ENCODE measurements at places on chromosomes 12 and 14.

DNA sequence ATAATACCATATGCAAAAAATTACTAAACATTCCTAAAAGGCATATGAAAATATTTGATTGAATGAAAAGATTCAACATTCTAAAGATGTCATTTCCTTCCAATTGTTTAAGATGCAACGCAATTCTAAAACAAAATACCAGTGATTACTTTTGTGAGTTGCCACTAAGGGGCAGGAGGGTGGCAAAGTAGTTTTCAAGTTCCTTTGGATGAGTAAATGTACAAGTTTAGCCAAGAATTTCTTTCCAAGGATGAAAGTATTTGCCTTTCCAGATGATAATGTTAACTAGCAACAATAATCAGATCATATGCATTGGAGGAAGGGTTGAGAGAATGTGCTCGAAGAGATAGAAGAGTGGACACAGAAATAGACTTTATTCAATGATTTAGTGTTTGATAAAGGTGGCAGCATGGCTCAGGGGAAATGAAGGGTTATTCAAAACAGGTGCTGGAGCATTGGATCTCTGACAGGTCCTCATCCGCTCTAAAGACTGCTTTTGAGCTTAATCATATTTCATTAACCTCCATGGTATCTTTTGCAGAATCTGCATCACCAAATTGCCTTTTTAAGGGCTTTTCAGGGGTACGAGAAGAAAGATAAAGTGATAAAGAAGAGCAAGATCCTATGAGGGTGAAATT, 678.5 kb upstream of the TBX3 start:
- DNase-seq = no peak

DNA sequence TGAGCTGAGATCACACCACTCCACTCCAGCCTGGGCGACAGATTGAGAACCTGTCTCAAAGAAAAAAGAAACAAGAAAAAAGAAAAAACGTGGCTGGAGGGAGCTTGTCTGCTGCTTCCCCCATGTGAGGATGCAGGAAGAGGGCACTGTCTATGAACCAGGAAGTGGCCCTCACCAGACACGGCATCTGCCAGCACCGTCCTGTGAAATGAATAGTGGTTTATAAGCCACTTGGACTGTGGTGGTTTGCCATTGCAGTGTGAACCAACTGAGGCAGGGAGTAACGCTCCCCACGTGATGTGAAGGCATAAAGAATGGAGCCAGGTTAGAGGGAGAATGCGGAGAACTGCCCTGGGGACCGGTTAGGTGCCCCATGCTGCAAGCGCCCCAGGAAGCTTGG, 4.5 kb upstream of the BRF1 start:
- no peak for DNase-seq

DNA sequence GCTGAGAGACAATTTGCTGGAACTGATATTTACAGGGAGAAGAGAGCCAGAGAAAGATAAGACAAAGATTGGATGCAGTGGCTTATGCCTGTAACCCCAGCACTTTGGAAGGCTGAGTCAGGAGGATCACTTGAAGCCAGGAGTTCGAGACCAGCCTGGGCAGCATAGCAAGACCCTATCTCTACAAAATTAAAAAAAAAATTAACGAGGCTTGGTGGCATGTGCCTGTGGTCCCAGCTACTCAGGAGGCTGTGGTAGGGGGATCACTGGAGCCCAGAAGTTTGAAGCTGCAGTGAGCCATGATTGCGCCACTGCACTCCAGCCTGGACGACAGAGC, 2.9 kb upstream of the P2RX7 start:
- no peak for DNase-seq

DNA sequence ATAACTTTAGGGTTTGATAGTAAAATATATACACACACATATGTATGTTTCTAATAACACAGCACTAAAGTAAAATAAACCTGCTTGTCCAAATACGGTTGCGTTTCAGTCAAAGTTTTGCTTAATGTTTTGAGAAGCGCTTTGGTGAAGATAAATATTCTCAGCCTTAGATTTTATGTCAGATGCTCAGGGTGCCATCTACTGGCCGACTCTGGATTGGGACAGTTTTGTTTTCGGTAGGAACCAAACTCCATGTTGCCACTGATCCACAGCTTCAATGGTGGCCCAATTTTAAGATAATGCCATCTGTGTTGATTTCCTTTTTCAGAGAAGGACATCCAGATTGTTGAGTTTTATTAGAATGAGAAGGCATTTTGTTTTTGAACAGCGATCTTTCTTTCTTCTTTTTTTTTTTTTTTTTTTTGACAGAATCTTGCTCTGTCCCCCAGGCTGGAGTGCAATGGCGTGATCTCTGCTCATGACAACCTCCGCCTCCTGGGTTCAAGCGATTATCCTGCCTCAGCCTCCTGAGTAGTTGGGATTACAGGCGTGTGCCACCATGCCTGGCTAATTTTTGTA, 43.1 kb downstream of the LLPH start:
- DNase-seq = peak; percentile 99

- no peak for DNase-seq
These were observed 150.4 kb downstream of the ZNF664 start for GRCh38 chr12:124123296-124124000.

DNA sequence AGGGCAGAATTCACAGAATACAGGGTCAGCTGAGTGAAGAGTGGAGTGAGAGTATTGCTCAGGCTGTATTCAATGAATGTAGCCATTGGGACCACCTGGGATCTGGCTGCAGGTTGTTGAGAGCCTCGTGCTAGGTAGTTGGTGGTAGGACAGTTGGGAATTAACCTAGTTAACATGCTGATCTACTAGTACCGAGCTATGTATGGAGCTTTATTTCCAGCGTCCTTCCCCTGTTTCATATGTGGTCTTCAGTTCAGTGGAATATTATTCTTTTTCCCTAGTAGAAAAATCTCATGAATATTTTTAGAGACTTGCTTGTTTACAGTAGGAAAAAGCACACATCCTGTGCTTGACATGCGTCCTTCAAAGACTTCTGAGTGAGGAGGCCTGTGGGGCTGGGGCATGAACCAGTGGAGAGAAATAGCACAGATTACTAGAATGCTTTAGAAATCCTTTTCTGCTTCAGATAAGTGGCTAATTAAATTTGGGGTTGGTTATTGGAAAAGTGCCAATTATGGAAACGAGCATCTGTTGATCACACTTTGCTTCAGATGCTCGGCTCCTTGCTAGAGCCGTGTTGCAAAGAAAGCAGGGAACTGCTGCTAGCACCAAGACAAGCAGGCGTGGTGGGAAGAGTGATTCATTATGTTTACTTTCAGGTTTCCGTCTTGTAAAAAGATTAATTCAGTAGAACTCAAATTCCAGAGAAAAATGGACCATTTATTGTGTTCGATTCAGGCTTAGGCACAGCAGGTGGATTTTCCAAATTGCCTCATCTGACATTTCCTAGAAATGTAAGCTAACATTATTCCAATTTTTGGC, 53.6 kb downstream of the ARF6 start:
- peak; percentile 20 for DNase-seq

DNA sequence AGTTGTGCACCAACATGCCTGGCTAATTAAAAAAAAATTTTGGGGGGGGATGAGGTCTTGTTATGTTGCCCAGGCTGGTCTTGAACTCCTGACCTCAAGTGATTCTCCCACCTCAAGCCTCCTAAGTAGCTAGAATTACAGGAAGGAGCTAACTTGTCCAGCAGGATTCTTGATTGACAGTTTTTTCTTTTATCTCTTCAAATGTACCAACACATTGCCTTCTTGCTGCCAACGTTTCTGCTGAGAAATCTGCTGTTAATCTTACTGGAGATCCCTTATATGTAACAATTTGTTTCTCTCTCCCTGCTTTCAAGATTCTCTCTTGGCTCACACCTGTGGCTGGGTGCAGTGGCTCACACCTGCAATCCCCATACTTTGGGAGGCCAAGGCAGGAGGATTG, 22.4 kb upstream of the MARK3 start:
- DNase-seq = no peak

GRCh38 chr12:1078002-1078401, 87.0 kb downstream of the ERC1 start:
- DNase-seq = no peak

- DNase-seq = no peak
These were observed 48.8 kb downstream of the CIT start for GRCh38 chr12:119828300-119828699.

- DNase-seq = no peak
These were observed 203.5 kb upstream of the NOS1 start for GRCh38 chr12:117564881-117565280.

GRCh38 chr14:60648249-60648933, 886 bp downstream of the SIX1 start:
- no peak for DNase-seq

- DNase-seq = no peak
These were observed 719 bp downstream of the KRT80 start for GRCh38 chr12:52190860-52191729.

DNA sequence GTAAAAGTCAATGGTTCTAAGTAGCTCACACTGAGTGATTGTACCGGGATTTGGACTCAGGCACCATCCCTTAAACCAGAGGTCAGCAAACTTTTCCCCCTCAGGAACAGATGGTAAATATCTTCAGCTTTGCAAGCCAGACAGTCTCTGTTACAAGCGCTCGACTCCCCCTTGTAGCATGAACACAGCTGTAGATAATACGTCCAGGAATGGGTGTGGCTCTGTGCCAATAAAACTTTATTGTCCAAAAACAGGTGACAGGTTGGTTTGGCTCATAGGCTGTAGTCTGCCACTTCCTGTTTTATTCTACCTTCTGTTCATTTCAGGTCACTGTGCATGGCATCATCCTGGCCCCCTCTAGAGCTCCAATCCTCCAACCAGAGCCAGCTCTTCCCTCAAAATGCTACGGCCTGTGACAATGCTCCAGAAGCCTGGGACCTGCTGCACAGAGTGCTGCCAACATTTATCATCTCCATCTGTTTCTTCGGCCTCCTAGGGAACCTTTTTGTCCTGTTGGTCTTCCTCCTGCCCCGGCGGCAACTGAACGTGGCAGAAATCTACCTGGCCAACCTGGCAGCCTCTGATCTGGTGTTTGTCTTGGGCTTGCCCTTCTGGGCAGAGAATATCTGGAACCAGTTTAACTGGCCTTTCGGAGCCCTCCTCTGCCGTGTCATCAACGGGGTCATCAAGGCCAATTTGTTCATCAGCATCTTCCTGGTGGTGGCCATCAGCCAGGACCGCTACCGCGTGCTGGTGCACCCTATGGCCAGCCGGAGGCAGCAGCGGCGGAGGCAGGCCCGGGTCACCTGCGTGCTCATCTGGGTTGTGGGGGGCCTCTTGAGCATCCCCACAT, 7.6 kb downstream of the BDKRB1 start:
- DNase-seq = no peak

DNA sequence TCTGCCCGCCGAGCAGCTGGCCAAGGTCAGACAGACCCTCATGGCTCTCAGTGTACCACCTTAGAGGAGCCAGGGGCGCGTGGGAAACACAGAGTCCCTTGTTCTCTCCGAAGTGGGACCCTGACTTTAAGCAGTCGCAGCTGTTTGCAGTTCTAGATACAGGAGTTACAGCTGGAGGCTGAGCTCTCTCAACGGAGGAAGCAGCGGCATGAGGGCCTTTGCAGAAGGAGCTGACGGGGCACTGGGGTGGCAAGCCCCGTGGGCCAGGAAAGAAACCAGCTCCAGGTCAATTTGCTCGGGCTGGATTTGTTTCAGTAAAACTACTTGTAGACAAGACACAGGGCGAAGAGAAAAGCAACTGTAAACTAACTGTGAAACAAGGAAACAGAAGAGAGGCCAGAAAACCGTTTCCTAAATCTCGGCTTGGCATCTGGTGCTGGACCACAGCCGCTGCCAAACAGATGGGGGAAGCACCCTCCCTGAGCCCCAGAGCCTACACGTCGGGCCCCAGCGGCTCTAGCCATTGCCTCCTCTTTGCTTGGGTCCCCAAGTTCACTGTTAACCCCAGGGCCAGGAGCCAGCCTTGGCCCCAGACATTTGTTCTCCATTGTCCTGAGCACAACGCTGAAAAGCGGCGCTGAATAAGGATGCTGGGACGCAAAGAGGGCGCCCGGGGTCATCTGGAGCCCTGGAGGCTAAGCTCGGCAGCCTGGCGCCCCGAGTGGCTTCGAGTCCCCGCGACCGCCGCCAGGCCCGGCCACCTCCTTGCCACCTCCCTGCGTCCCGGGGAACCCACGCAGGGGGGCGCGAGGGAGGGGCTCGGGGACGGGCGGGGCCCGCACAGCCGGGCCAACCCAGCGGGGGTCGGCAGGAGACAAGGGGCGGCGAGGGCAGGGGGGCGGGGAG, 914 bp upstream of the PACS2 start:
- no peak for DNase-seq

GRCh38 chr14:91748049-91748448, 16.2 kb upstream of the CATSPERB start:
- DNase-seq = no peak

DNA sequence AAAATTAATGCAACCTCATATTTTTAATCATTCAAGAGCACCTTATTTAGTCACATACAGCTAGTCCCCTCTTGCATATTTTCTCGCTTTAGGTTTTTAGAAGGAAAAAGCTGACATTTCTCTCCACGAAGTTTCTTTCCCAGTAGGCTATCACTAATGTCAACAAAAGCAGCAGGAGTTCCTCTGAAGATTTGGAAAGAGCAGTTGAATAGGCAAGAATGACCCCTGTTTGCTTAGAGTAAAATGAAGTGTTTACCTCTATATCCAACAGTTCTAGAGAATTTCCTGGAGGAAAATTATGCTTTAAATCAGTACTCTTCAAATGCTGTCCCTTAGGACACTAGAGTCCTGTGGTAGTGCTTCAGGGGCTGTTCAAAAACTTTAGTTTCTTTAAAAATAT, 188.1 kb upstream of the PRKD1 start:
- no peak for DNase-seq

- DNase-seq = no peak
These were observed 81.8 kb downstream of the ITPR2 start for GRCh38 chr12:26751179-26751578.

GRCh38 chr12:5081016-5081415, 37.3 kb downstream of the KCNA5 start:
- DNase-seq = no peak

- peak; percentile 66 for DNase-seq
These were observed 3.7 kb downstream of the SH2B3 start for GRCh38 chr12:111409403-111409779.

DNA sequence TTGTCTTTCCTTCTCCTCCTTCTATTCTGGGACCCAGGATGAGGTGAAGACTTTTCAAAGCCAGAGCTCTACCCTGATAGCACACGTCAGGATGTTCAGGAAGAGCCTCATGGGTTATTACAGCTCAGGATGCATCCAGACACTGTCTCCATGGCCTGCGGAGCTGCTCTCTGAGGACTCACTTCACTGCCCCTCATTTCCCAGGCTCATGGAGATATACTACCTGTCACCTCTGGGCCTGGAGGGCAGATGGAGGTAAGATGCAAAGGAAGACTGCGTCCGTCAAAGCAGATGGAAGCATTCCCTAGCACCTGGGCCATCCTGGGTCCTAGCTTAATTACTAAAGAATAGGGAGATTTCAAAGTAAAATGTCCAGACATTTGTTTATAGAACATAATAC, 32.6 kb downstream of the STON2 start:
- no peak for DNase-seq
